Stimulated activated CD8-positive, alpha-beta memory T cell treated with anti-CD3 and anti-CD28 coated beads, Interleukin-15, amount 100 ng/mL, for 1 hour (primary cell): ENCODE measurements at places on chromosomes 5 and 9.

DNA sequence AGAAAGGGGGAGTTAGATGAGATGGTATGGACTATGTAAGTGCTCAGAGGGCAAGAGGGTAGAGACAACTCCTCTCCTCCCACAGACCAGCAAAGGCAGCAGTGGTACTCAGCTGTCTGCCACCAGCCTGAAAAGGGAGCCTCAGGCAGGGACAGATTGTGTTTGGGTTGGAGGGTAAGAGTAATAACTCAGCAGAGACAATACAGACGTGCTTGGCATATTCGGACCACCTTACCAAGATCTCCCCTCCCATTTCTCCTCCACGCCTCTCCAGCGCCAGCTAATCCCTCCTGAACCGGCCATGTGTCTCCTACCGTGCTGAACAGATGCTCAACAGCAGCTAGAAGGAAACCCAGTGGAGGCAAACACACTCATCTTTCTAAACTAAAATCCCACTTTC is 180.8 kb downstream of the ASTN2 start:
- DNase-seq, result no peak

DNA sequence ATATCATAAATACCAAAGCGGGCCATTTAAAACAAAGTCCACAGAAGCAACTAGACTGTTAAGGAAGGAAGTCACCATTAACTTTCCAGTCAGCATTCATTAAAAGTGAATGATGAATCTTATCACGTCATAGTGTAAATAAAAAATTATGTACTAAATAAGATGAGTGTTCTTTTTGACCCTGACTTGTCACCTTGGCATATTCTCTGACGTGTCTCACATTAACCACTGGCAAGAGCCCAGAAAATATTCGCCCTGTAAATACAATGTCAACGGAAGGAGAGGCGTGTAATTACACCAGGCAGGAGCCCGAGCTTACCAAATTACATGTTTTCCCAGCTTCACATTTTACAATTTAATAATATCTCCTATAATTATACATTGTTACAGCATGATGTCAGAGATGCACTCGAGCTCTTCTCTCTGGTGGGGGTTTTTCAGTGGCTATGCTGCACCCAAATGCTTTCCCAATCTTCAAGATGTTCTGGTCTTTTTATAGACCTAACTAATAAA is 29.3 kb upstream of the UBE2QL1 start:
- no peak for DNase-seq

DNA sequence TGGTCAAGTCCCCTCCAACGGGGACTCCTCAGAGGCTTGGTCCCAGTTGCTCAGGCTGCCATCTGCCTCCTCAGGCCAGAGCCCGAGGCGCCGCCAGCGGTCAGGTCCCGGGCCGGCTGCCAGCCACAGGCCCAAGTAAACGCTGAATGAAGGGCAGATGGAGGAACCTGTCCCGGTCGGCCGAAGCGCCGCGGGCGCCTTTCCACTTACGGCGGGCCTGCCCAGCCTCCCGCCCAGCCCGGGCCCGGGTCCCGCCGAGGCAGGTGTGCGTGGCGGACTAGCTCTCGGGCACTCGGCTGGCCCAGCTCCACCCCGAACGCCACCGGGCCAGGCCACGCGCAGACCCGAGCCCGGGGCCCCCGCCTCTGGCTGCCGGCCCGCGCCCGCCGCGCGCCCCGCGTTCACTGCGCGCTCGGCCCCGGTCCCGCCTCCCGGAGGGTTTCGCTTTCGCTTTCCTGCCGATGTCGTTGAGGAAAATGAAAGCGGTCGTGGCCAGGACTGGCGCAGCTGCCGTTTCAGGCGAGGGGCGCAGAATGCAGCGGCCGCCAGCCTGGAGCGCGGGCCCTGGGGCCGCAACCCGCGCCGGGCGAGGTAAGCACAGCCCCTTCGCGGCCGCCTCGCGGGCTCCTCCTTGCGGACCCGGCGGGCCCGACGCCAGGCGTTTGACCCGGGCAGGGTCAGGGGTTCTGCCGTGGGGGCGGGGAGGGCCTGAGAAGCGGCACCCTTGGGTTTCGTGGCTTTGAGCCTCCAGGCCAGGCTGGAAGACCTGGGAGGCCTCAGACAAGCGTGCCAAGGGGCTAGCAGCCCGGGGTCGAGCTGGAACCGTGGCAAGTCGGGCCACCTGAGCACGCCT is 41.2 kb downstream of the SLC22A5 start:
- DNase-seq, result peak; percentile 63

GRCh38 chr9:120659676-120660075 is 54.6 kb downstream of the MEGF9 start:
- DNase-seq, result no peak

GRCh38 chr9:114003351-114003750 is 74.7 kb downstream of the AMBP start:
- no peak for DNase-seq

DNA sequence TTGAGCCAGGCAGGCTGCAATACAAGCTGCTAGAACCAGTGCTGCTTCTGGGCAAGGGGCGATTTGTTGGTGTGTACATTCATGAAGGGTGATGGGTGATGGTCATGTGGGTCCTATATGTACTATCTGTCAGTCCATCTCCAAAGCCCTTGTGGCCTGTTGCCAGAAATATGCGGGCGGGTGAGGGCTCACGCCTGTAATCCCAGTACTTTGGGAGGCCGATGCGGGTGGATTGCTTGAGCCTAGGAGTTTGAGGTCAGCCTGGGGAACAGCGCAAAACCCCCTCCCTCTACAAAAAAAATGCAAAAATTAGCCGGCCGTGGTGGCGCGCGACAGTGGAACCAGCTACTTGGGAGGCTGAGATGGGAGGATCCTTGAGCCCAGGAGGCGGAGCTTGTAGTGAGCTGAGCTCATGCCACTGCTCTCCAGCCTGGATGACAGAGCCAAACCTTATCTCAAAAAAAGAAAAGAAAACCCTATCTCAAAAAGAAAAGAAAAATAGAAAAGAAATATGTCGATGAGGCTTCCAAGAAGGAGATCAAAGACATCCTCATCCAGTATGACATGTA is 45.0 kb upstream of the KLF4 start:
- no peak for DNase-seq

GRCh38 chr5:80998590-80998979 is 38.4 kb downstream of the RASGRF2 start:
- no peak for DNase-seq

GRCh38 chr9:101683236-101683635 is 55.2 kb downstream of the GRIN3A start:
- DNase-seq, result no peak

DNA sequence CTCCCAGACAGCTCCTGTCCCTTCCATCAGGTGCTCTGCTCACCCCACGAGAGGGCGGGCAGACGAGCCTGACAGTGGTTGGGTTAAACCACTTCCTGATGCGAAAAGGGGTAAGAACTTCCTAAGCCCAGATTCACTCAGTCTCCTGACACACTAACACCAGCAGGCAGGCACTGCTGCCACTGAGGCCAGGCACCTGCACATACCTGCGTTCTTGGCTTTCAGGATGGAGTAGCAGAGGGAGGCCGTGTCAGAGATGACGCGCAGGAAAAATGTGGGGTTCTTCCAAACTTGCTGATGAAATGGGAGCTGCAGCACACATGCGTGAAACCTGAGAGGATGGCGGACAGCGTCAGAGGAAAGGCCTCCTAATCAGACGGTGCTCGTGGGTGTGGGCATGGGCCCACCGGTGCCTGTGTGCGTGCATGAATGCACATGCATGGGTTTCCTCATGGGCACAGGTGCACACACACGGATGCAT is 29.9 kb downstream of the SLC6A18 start:
- DNase-seq, result no peak

GRCh38 chr9:93254061-93254481 is 70.1 kb downstream of the WNK2 start:
- no peak for DNase-seq

- DNase-seq, result no peak
These were observed 1074.2 kb upstream of the WWC1 start for GRCh38 chr5:167217097-167217743.

GRCh38 chr5:6029811-6030271 is 348.5 kb downstream of the MED10 start:
- DNase-seq, result no peak

DNA sequence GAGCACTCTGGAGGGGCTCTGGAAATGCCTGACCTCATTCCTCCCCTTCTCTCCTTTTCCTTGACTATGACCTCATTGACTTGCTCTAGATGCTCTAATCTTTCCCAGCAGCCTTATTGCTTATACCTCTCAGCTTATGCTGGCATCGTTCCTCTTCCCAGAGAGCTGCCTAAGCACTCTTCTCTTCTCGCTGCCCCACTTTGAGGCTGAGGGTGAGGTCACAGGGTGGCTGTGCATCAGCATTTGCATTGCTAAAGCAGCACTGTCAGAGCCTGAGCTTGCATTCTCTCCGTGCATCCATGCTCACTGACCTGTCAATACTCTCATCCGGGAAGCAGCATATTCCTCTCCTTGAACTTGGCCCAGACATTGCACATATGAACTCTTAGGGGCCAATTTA is 96.4 kb upstream of the NTRK2 start:
- no peak for DNase-seq

DNA sequence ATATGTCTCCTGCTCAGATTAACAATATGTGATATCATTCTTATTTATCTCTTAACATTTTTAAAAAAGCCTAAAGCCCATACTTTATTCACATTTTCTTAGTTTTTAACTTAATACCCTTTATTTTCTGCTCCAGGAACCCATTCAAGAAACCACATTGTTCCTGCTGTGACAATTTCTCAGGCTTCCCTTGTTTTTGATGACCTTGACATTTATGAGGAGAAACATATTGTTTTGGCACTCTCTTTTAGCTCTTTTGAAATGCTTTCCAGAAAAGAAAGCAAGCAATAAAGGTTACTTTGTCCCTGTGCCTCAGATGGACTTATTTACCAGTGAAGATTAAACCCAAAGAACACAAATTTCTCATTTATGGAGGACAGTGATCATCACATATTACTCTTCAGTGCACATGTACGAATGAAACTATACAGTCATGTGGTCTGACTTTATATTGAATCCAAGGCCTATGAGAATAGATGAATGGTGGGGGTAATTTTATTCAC is 261.5 kb upstream of the KLF9 start:
- no peak for DNase-seq

DNA sequence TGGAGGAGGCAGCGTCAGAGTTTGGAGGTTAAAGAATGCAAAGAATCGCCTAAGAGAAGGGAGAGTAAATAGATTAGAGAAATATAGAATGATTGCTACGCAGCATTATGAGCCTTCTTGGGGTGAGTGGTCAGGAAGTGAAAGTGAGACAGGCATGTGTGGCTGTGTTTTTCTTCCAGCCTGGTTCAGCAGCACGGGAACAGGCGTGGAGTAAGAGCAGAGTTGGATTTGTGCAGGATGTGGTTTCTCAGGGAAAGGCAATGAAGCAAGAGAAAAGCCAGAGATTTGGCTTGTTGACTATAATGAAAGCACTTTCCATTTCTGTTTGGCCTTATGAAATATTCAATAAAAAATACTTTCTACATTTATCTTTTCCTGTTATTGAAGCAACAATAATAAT is 34.3 kb upstream of the FRMD3 start:
- DNase-seq, result no peak

- no peak for DNase-seq
These were observed 32.3 kb upstream of the C9orf40 start for GRCh38 chr9:74985041-74985440.

DNA sequence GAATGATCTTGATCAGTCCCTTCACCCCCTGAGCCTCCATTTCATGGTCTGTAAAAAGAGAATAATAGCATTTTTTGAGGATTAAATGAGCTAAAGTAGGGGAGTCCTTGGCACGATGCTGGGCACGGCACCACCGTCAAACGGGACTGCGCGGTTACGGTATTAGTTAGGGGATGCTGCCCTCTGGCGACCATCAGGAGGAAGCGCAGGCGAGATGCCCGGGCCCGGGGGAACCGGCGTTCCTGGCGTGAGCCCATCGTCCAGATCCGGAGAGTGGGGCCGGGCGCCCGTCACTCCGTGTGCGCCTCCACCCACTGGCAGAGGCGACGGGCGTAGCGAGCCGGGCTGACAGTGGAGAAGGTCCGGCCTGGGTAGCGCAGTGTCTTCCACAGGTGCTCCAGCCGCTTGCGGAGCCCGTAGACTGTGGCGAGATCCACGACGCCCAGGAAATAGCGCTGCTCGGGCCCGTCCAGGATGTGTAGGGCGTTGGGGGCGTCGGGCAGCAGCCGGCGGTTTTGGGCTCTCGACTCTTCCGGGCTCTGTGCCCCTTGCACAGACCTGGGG is 4.8 kb upstream of the ST6GALNAC4 start:
- peak; percentile 65 for DNase-seq

DNA sequence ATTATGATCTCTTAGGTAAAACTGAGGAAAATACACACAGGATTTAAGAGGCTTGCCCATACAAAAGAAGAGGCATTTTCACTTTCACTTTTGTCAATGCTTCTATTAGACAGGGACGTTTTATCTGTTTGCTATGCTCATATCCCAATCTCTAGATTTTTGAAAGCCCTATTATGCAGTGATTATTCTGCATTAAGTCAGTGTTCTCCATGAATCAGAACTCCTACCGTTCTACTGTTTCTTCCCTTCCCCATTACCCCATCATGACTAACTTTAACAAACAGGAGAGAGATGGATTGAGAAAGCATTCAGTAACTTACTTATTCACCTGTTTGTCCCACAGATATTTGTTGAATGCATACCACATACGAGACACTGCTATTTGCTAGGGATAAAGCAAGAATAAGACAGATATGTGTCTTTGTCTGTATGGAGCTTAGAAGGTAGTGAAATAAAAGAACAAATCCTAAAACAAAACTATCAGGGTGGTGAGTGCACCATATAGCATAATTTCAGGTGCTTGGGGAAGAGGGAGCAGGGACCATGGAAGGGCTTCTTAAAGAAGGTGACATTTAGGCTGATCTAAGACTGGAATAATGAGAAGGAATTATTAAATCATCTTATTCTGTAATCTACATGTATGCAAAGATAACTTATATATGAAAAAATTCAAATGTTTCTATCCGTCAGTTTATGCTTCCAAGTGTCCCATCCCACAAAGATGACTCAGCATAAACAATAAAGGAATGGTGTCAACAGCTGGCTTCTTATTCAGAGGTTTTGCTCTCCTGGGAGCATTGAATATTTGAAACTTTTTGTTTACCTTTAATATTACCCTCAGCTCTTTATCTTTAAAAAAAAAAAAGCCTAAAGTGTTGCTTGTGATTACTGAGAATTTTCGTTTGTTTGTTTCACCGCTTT is 328.1 kb downstream of the HINT1 start:
- no peak for DNase-seq

GRCh38 chr5:1204693-1205242 is 3.4 kb downstream of the SLC6A19 start:
- DNase-seq, result no peak

DNA sequence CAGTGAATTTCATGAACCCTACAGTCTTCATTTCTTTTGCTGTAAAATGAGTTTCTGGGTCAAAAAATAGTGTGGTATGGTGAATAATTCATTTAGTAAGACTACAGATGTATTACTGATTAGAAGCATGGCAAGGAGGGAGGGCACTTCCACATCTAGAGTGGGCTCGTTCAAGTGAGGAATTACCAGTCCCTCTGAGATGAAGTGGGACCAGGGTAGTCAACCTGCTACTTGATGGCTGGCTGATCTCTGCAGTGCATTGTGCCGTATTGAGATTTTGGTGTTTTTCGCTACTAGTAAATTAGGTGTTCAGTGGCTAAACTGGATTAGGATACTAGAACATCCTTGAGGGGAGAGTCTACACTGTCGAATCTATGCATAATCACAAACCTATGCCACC is 10.8 kb downstream of the CDC37L1 start:
- no peak for DNase-seq

- no peak for DNase-seq
These were observed 196.7 kb downstream of the TENT4A start for GRCh38 chr5:6909901-6910300.
